ENCODE measurements at places on chromosomes 1 and 21.

DNA sequence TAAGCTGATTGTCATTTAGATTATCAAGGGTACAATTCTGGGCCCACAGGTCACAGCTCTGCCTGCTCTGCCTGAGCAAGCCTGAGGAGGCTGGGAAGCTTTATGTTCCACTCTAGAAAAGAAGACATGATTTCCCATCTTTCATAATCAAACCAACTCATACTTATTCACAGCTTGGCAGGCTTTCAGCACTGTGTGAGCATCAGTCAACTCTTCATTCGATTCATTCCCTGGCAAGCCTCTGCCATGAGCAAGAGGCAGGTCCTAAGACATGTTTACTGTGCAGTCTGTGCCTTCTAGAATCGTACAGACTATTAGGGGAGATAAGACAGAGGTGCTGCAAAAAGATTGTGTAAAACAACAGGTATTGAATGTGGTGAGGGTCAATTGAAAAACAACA lies 24.5 kb upstream of the KIRREL1 start:
- no peak for DNase-seq

DNA sequence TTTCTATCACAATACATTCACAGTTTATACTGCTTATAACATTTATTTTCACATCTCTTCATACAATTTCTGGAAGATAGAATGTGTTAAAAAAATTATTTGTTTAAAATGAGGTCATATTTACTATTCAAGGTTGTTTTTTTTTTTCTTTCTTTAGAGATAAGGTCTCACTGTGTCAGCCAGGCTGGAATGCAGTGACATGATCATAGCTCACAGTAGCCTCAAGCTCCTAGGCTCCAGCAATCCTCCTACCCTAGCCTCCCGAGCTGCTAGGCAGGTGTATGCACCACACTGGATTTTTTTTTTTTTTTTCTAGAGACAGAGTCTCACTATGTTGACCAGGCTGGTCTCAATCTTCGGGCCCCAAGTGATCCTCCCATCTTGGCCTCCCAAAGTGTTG lies 19.0 kb upstream of the RNF11 start:
- no peak for DNase-seq

GRCh38 chr1:11707621-11708276 lies 16.2 kb downstream of the DRAXIN start:
- DNase-seq, result no peak

- no peak for DNase-seq
These were observed 27.4 kb downstream of the LAMB3 start for GRCh38 chr1:209624558-209625549.

GRCh38 chr1:183958958-183959357 lies 78.6 kb downstream of the COLGALT2 start:
- DNase-seq, result no peak

- no peak for DNase-seq
These were observed 27.5 kb downstream of the SLC9A1 start for GRCh38 chr1:27127419-27127818.

DNA sequence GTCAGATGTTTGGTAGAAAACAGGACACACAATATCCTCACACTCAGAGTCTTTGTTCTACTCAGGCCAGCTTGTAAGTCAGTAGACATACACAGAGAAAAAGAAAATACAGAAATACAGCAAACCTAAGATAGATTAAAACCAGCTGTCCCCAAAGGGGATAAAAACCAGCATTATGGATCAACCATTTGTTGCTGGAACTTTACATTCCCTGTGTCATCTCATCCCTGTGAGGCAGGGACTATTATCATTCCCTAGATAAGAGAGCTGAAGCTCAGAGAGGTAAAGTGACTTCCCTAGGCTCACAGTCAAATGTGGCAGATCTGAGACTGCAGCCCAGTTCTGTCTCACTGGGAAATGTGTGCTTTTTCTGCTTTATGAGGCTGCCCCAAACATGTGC lies 80.7 kb downstream of the DMRTA2 start:
- DNase-seq, result no peak

- DNase-seq, result no peak
These were observed 222.8 kb downstream of the HLX start for GRCh38 chr1:221101807-221102605.

- no peak for DNase-seq
These were observed 124.3 kb downstream of the CENPF start for GRCh38 chr1:214727274-214727673.

GRCh38 chr1:23897083-23897482 lies 16.1 kb downstream of the CNR2 start:
- DNase-seq, result no peak

DNA sequence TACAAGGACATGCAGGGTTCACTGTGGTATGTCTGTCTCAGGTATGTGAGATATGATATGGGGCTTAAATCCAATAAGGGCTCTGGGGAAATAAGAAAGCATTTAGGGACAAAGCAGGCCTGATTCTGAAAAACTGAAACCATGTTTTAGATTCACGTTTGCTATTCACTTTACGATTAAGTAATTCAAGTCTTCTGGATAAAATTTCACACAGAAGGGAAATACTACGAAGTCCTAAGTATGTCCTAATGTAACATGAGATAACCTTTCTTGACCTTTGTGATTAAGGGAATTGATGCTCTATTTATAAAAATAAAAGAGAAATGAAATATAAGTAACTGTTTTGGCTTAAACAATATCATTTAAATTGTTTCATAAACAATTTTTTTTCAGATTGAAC lies 55.4 kb downstream of the HNRNPR start:
- DNase-seq, result no peak

- DNase-seq, result no peak
These were observed 2.2 kb upstream of the FYB2 start for GRCh38 chr1:56821462-56821797.

- no peak for DNase-seq
These were observed 21.3 kb downstream of the TNFRSF1B start for GRCh38 chr1:12188115-12188514.

DNA sequence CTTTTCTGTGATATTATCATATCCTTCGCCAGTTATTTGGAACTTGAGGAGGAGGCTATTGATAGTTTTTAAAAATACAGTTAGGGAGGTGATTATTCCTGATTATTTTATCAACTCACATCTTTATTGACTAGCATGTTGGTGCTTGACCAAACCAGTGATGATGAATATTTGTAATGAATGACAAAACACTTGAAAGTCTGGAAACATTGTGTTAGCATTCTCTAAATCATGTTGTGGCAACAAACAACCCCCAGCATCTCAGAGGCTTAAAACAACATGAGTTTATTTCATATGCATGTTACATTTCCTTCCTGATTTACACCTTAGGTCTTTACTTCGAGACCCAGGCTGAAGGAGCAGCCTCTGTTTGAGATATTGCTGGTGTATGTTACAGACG lies 10.7 kb upstream of the JUN start:
- no peak for DNase-seq

DNA sequence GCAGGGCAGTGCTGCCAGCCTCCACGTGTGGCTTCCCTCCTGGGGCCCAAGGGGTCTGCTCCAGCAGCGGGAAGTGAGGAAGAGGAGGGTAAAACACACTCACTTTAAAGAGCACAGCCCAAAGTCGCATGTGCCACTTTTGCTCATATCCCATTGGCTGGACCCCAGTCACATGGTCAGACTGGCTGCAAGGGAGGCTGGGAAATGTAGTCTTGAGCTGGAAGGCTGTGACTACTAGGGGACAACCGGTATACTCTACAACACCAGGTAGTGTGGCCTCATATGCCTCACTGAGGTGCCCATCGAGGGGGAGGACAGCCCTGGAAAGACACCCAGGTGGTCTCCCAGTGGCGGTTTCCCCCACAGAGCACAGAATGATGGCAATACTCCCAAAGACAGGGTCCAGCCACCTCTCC lies 45.2 kb downstream of the CAMK2N1 start:
- DNase-seq, result peak; percentile 59

DNA sequence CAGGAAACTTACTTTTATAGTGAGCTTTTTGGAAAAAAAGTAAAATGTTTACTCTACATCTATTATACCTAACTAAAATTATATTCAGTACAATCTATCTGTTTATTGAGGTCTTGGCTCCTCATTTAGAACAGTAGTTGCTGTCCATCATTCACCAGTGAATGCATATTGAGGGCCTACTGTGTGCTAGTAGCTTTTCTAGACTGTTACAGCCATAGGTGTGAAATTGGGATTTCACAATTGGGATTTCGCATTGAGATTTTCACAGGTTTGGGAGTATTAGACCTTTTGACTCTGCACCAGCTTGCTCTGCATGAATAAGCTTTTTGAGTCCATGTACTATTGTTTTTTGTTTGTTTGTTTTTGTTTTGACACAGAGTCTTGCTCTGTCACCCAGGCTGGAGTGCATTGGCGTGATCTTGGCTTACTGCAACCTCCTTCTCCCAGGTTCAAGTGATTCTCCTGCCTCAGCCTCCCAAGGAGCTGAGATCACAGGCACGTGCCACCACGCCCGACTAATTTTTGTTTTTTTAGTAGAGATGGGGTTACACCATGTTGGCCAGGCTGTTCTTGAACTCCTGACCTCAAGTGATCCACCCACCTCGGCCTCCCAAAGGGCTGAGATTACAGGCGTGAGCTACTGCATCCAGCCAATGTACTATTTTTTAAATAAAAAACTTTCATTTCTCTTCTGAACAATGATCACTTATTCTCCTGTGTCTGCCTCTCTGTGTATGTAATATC lies 47.2 kb upstream of the ERRFI1 start:
- DNase-seq, result no peak

- DNase-seq, result no peak
These were observed 12.3 kb downstream of the RCAN3 start for GRCh38 chr1:24514946-24515345.

GRCh38 chr1:7186382-7187111 lies 401.3 kb downstream of the CAMTA1 start:
- no peak for DNase-seq

DNA sequence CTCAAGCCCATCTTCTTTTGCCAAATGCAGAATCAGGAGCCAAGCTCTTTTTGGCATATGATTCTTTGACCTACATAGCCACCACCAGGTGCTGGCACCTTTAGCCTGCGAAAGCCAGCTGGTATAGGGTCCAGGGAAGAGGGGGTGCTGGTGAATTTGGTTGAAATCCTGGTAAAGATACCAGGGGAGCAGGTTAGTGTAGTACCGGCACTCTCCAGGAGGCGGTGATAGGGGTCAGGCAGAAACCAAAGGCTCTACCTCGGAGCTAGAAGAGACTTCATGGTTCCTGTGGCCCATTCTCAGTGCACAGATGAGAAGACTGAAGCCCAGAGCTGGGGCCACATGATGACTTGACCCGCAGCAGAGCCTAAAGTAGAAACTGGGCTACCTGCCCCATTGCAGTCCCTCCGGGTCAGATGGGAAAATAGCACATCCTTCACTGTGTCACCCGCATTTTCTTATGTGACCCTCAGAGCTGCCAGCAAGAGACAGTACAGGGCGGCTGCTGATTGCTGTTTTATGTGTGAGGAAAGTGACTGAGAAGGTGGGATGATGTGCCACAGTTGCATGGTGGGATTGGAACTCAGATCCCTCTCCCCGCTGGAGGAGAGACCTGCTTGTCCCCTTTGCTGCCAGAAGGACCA lies 36.0 kb upstream of the IL19 start:
- DNase-seq, result peak; percentile 67

- no peak for DNase-seq
These were observed 837 bp downstream of the NDUFS5 start for GRCh38 chr1:39026866-39027507.

GRCh38 chr21:29245104-29245643 lies 53.5 kb upstream of the BACH1 start:
- peak; percentile 28 for DNase-seq

GRCh38 chr21:15003463-15004135 lies 61.2 kb downstream of the NRIP1 start:
- DNase-seq, result no peak

DNA sequence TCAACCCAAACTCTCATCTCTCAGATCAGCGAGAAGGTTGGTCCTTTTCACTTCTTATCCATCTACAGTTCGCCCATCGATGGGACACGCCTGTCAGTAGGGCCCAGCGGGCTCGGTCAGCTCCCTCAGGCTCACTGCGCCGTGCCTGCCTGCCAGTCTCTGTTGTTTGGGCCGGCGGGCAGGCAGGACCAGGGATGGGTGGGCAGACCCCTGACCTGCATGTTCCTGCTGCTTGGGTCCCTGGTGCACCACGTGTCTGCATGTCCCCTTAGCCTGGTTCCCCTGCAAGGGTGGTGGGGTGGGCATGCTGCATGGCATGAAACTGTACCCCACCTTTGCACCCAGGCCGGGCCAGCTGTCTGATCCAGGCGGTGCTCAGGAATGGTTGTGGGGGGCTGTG lies 52.4 kb downstream of the PTPRF start:
- DNase-seq, result no peak

- DNase-seq, result peak; percentile 64
These were observed 50.3 kb upstream of the COA6 start for GRCh38 chr1:234322979-234323378.

DNA sequence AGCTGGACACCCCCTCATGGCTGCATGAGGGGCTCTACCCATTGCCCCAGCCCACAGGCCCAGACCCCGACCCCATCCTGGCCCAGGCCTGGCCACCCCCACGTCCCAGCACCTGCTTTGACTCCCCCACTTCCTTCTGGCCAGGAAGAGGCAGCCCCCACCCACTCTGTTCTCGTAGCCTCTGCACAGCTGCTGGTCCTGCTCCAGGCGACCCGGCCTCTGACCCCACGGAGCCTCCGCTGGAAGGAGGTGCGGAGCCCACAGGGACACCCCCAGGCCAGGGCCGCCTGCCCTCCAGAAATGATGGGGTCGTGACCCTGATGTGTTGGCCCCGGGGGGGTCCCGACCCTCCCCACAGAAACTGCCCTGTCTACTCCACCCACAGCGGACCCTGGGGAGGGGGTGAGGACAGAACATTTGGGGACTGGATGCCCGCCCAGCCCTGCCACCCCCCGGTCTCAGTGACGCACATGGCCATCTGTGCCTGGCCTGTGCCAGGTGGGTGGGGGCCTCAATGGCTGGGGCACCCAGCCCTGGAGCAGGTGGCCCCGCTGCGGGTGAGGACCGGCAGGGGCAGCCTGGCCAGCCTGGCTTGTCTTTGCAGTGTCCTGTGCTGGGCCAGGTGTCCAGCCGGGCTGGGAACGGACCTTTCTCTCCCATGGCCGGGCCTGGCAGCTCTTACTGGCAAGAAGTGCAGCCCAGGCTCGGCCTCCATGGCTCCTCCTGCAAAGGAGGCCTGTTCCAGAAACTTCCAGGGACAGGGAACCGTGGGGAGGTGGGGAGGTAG lies 78.6 kb downstream of the MORN1 start:
- DNase-seq, result no peak

- no peak for DNase-seq
These were observed 14.9 kb downstream of the ODF2L start for GRCh38 chr1:86381223-86381622.

- DNase-seq, result no peak
These were observed 2.6 kb downstream of the INSRR start for GRCh38 chr1:156856282-156856785.

GRCh38 chr1:182087719-182088350 lies 26.3 kb upstream of the ZNF648 start:
- DNase-seq, result no peak

- DNase-seq, result no peak
These were observed 1.2 kb upstream of the LHX9 start for GRCh38 chr1:197915862-197916499.
